ENCODE measurements at places on chromosomes 1 and 21.

DNA sequence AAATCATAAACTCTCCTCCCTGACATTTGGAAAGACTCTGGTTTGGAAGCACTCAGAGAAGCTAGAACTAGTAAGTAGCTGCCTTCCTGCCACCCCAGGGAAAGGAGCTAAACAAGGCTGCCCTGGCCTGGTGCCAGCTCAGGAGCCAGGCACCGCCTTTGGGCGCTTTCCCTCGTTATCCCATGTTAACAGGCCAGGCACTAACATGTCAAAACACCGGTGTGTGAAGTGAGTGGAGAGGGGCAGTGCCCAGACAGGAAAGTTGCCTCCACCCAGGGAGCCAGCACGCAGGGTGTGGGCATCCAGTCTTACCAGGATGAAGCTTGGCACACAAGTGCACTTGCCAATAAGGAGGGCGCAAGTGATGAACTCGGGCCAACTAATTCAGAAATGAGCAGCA lies 346.8 kb downstream of the RRAGC start:
- DNase-seq: no peak

- DNase-seq: no peak
Observed at GRCh38 chr1:232306269-232306961, 323.5 kb downstream of the SIPA1L2 start.

GRCh38 chr1:86429122-86429725 lies 5.3 kb downstream of the CLCA2 start:
- DNase-seq: peak; percentile 37

DNA sequence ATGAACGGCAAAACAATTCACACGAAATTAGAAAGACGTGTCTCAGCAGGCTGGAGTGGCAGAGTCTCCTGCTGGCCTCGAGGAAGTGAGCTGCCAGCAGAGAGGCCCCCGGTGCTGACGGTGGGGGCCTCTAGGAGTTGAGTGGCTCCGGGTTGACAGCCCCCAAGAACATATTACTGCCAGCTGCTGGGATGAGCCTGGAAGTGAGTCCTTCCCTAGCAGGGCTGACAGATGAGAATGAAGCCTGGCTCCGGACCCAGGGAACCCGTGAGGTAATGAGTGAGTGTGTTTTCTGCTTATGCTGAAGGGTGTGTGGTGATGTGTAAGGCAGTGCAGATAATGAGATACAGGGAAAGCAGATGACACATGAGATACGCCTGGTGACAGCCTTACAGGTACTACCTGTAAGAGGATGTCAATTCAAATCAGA lies 23.5 kb upstream of the LRRC47 start:
- no peak for DNase-seq

- DNase-seq: no peak
Observed at GRCh38 chr1:31837451-31838158, 21.8 kb upstream of the SPOCD1 start.

DNA sequence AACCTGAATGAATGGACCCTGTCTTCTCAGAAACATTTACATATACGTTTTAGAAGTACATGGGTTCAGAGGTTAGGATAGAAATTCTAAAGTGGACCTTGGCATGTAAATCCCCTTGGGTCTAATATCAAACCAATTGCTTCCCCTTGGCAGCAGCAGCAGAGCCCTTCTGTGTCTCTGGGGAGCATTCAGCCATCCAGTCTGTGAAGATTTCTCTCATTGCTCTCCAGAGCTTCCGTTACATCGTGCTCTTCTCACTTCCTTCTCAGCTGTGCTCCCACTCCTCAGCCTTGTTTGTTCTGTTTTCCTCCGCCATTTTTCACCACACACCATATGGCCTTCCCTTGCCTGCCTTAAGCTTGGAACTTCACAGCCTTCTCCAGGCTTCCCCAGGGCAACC lies 61.5 kb upstream of the ATP1B1 start:
- no peak for DNase-seq

All from EH (cell line).